ENCODE measurements at places on chromosomes 7 and 10.

GRCh38 chr7:82273886-82274285 lies 169.7 kb downstream of the CACNA2D1 start:
- no peak for DNase-seq

DNA sequence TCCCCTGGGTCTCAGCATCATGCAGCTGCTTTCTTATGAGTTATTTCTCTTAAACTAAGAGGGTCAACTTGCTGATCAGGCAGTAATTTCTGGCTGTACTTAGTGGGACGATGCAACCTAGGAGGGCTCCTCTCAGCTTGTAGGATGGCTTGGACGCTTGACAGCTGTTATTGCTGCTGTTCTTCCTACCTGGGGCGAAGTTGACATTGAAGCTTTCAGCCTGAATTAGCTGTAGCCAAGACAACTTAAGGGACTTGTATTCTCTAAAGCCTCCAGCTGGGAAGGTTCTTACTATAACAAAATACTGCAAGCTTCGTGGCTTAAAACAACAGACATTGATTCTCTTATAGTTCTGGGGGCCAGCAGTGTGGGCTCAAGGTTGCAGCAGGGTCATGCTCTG lies 224.9 kb downstream of the ACTR3B start:
- DNase-seq, result no peak

- no peak for DNase-seq
Measured at GRCh38 chr7:143973870-143974416, 19.3 kb downstream of the OR2F1 start.

- no peak for DNase-seq
Measured at GRCh38 chr10:121374121-121374520, 224.1 kb downstream of the FGFR2 start.

GRCh38 chr7:42105554-42106358 lies 131.3 kb downstream of the GLI3 start:
- no peak for DNase-seq

- DNase-seq, result no peak
Measured at GRCh38 chr10:29720149-29720548, 85.4 kb upstream of the SVIL start.

GRCh38 chr10:78210976-78211375 lies 177.3 kb downstream of the RPS24 start:
- no peak for DNase-seq

- DNase-seq, result no peak
Measured at GRCh38 chr10:33027088-33027487, 69.1 kb upstream of the ITGB1 start.

DNA sequence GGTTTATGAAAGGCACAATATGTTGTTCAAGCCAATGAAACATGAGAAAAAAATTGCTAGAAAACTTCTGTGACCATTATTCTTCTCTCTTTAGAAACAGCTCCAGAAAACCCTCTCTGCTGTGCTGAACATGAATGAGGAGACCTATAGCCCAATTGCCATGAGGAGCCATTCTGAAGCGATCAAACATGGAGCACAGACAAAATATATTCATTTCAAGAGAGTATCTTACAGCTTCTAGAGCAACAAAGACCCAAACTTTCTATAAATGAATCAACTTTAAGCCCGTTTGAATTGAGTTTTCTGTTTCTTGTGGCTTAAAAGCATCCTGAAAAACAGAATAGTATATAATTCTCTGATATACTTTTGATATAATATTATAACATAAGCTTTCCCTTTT lies 83.4 kb upstream of the UCN3 start:
- no peak for DNase-seq

- DNase-seq, result no peak
Measured at GRCh38 chr7:121741896-121742295, 131.1 kb upstream of the PTPRZ1 start.

GRCh38 chr10:71972746-71973695 lies 8.8 kb downstream of the CHST3 start:
- DNase-seq, result no peak

DNA sequence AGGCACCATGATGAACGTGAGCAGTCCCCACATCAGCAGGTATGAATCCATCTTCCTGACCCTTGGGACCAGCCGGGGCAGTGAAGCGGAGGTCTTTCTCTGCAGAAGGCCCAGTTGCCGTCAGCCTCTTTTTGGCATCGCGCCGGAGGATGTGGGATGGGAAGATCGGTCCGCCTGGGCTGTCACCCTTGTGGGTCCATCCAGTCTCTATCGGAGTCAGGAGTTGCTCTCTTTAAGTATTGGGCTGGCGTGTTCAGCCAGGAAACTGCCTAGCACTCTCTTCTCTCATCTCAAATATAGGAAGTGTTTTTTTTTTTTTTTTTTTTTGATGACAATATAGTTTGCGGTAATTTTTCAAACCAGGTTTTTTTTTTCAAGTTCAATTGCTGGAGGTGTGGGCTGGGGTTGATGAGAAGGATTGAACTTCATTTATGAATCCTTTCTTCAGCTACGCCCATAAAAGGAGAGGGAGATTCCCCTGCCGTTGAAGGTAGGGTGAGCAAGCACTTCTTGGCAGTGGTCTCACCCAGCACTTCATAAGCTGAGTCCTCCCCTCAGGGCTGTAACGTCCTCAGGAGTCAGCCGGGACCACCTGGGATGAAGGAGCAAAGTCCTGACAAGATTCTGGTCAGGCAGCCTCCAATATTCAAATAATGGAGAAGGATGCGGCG lies at the start of gene IL2RA:
Gene IL2RA, minus strand, starts transcription at position 267 of the 671 bp plus-strand sequence. Its CDS starts 216 bp downstream, at position 51.
- DNase-seq, result peak; percentile 28

GRCh38 chr7:39615350-39615975 lies 7.9 kb upstream of the RALA start:
- no peak for DNase-seq
